Large intestine (tissue), 12 donors: ENCODE measurements at places on chromosomes 13 and 19. TPM values are rescaled to one million over a fixed set of nuclear protein-coding genes. Genes with fewer than 3 reads are reported as not detected.

PINLYP gene
- 16.4 TPM for polyA plus RNA-seq

CLDND2 gene
- polyA plus RNA-seq, result 2.7 TPM

- DNase-seq, result no peak
Measured at GRCh38 chr13:95209109-95209508, 92.1 kb downstream of the ABCC4 start.

DNA sequence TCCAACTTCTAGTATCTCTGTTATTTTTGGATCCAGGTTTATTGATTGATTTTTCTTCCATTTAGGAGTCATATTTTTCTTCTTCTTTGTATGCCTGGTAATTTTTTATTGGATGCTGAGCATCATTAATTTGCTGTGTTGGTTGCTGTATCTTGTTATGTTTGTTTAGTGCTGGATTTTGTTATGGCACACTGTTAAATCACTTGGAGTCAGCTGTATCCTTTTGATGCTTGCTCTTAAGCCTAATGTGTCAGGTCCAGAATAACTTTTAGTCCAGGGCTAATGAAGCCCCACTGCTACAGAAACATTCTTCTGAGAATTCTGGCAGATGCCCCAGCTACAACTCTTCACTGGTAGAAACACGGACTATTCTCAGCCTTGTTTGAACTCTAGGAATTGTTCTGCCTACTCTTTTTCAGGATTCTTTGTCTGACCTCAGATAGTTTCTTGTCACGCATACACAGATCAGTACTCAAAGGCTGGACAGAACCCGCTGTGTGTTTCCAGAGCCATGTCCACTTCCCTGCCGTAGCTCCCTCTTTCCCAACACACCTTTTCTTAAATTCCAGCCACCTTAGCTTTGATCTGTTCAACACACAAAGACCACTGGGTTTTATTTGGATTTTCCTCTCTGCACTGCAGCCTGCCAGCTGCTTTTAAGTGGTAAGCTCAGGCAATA is 137.1 kb upstream of the WASF3 start:
- no peak for DNase-seq

DNA sequence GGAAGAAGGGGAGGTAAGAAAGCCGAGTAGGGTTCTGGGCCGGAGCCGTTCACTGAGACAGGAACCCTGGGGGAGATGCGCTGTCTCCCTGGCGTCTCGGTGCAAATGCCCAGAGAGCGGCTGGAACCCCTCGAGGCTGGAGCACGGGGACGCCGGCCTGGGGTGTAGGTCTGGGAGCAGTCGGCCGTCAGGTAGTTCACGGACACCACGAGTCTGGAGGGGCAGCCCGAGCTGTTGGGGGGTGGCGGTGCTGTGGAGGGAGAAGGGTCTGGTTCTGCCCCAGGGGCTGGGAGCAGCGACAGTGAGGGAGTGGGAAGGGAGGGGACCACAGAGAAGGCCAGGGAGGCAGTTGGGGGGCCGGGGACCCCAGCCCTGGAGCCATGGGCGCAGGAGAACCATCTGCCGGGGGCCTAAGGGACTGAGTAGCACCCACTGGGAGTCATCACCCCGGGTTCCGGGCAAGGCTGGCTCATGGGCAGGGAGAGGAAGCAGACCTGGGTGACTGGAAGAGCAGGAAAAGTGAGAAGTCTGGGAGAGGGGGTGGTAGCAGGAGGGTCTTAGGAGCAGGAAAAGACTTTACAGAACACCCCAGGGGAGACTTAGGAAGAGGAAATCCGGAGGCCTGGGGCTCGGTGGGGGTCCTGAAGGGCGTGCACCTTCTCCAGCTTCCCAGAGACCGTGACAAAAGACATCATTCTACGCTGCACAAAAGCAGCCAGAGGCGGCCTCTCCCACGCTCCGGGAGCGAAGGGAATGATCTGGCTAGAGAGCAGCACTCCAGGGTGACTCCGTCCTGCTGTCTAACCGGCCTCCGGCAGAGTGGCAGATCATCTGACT is 173.1 kb upstream of the SOX1 start:
- DNase-seq, result no peak

GRCh38 chr19:51816711-51817110 is 21.8 kb downstream of the FPR3 start:
- DNase-seq, result no peak
